ENCODE measurements at places on chromosomes 4 and X. TPM values are rescaled to one million over a fixed set of nuclear protein-coding genes. Genes with fewer than 3 reads are reported as not detected.

GRCh38 chrX:112641449-112641848 lies 38.3 kb downstream of the LHFPL1 start:
- no peak for DNase-seq

- no peak for DNase-seq
Measured at GRCh38 chrX:21744721-21745120, 13.2 kb downstream of the SMPX start.

- peak; percentile 35 for DNase-seq
Measured at GRCh38 chrX:154484255-154485149, 1.9 kb downstream of the UBL4A start.

DNA sequence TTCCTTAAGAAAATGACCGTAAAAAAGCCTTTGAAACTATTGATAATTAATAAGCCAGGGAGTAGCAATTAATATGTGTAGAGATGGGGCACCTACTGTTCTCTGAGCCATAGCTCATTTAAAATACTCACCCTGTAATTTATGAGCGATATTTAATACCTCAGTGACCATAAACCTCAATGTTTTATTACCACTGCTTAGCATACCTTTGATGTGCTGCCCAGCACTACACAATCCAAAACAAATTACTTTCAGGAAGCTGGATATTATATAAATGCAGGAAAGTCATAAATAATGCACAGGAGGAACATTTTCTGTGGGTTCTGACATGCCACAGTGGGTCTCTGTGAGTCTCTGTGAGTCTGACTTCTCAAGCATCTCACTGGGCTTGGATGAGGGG lies 166.1 kb upstream of the RPL34 start:
- DNase-seq = no peak

DNA sequence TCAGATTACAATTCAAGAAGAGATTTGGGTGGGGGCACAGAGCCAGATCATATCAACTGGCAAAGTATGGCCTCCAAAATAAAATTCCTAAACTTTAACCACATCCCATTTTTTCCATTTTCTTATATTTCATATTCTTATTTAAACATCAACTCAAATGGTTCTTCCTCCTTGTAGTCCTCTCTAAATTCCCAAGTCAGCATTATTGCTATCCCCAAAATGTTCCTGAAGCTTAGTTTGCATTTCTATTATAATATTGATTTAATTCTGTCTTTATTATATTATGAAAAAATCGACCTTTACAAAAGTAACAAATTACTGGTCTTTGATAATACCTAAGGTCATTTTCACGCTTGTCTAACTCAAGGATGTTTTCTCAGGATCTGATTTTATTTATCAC lies 67.5 kb downstream of the NPY1R start:
- no peak for DNase-seq

DNA sequence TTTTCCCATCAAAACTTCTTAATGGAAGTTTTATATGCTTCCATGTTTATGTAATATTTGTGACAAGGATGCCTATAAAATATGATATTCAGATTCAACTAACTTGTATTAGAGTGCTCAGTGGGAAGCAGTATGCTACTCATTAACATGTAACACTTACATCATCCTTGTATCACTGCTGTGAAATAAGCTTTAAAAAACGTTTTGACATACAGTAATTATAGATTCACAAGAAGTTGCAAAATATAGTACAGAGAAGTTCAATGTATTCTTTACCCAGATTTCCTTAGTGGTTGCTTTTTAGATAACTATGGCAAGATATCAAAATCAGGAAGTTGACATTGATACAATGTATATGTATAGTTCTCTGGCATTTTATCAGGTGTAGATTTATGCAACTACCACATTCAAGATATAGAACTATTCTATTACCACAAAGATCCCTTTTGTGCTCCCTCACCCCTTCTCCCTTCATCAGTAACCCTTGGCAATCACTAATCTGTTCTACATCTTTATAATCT lies 56.3 kb downstream of the DTHD1 start:
- DNase-seq = no peak

GRCh38 chr4:123120473-123120872 lies 198.1 kb upstream of the NUDT6 start:
- DNase-seq = no peak

DNA sequence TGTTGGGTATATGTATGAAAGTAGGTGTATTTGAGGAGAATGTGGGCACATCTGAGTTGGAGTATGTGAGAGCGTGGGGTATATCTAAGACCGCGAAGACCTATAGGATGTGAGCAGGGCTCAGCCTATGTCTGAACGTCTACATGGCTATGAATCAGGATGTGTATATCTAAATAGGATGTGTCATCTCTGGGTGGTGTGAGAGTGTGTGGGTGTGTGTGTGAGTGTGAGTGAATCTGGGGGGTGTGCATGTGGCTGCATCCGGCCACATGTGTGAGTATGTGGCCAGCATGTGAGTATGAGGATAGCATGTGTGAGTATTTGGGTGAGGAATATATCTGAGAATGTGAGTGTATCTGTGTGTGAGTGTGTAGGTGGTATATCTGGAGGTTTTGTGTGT lies 7.7 kb downstream of the GPR173 start:
- no peak for DNase-seq

DNA sequence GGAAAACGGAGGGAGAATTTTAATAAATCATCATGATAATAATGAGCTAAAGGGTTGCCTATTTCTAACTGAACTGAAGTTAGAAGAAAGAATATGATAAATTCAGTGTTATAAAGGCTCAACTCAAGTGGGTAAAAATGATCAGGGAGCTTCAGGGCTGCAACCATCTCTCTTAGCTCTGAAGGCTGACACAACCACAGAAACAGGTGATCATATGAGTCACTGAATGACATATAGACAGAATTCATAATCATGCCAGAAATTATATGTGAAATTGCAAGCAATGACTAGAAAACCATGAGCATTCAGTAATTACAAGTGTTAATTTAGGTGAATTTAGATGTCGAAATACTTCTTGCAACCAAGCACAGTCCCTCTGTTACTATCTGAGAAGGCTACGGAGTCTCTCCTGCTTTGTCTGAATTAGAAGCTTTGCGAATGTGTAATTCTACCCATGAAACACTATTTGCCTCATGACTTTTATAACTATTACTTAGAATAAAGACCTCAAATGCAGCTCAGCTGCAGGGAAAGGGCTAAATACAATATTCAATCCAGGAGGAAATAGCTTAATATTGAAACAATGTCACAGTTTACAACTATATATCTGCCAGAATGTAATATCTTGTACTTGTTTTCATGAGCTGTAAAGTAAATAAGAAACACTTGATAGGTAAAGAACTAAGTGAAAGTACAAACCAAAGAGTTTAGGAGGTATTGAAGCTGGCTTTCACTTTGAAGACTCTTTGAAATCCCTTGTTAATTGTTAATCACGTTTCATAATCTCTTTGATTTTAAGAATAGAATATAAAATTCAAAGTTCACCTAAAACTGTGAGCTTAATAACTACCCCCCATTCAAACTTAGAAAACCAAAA lies 1972.6 kb downstream of the ARAP2 start:
- no peak for DNase-seq

- DNase-seq = no peak
Measured at GRCh38 chr4:85818700-85819099, 343.8 kb downstream of the ARHGAP24 start.

GRCh38 chr4:34245276-34245675 lies 1999.0 kb downstream of the ARAP2 start:
- DNase-seq = no peak

DNA sequence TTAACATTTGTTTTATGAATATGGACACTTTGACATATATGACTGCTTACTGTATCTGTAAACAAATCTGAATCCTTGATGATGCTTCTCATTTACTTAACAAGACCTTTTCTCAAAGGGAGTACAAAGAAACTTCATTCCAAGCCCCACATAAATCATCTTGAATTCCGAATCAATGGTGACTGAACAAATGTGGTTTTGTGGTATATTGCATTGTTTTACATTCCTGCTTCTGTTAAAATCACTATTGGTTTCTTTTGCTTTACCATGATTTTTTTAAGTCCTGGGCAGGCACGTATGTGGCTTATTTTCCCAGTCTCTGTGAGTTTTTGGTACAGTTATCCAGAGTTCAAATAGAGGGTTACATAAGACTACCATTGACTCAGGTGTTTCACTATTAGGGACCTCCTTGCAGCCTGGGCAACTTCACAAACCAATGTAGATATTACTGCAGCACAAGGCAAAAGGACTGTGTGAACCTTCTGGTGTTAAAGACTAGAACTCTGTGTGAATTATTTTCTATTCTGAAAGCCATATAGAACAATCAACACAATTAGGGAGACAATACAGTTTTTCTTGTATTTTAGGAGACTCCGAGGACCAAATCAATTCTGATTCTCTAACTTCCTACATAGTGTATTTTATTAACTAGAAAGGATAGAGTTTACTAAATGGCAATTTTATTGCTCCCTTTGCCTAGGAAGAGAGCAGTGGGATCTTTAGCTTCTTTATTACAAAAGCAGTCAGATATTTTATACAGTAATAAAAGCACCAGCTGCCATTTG lies 196.4 kb downstream of the GALNTL6 start:
- no peak for DNase-seq

GRCh38 chrX:151099001-151099400 lies 77.4 kb upstream of the GPR50 start:
- peak; percentile 84 for DNase-seq

- peak; percentile 29 for DNase-seq
Measured at GRCh38 chrX:44873415-44874276, 658 bp downstream of the KDM6A start.

GRCh38 chrX:49915361-49916222 lies 6.8 kb upstream of the CLCN5 start:
- peak; percentile 64 for DNase-seq

DNA sequence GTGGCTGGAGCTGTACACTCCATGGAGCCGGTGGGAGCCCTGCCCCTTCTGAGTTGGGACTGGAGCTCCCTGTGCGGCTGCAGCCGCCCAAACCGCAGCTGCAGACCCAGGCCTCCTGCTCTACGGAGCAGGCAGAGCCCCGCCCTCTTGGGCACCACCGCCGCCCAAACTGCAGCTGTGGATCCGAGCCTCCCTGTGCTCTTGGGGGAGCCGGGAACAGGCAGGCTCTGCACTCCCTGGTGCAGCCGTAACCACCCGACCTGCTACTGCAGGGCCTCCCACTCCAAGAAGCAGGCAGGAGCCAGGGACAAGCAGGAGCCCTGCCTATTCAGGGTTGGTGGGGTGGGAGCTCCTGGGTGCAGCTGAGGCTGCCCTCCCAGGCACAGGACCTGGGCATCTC lies 237.5 kb upstream of the ATP6AP2 start:
- no peak for DNase-seq

DNA sequence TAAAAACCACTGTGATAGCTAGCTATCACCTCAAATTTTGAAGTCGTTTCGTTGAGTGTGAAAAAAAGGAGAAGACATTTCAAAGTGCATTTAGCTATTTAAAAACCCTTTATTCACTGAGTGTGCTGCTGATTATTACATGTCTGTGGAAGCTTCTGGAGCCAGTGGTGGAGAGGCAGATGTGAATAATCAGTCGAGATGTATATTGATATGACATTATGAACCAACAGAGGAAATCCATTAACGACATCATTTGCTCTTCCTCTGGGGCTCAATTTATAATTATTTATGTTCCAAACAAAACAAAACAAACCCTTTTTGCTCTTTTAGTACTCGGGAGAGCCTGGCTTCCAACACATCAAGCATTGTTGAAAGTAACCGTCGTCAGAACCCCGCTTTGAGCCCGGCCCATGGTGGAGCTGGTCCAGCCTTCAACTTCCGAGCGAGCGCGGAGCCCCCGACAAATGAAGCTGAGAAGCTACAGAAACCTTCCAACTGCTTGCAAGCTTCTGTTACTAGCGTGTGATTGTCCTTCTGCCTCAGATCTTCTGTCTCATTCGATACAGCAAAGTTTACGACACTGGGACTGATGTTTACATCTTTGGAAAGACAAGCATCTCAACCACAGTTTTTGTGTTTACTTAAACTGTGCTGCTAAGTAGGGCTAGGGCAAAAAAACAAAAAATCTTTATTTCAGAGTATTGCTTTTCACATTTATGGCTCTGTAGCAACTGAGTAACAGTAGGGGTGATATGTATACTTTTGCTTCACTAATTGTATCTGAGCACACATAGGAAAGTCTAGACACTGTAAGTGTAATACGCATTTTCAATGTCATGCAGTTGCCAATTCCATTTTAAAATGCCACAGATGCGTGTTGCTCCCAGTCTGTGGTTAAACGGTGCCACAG lies 111.9 kb downstream of the STOX2 start:
- no peak for DNase-seq

DNA sequence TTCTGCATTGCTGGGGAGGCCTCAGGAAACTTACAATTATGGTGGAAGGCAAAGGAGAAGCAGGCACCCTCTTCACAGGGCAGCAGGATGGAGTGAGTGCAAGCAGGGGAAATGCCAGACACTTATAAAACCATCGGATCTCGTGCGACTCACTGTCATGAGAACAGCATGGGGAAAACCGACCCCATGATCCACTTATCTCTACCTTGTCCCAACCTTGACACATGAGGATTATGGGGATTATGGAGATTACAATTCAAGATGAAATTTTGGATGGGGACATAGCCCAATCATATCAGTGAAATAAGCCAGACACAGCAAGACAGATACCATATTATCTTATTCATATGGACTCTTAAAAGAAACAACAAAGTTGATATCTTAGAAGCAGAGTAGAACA lies 134.9 kb downstream of the C4orf33 start:
- no peak for DNase-seq

DNA sequence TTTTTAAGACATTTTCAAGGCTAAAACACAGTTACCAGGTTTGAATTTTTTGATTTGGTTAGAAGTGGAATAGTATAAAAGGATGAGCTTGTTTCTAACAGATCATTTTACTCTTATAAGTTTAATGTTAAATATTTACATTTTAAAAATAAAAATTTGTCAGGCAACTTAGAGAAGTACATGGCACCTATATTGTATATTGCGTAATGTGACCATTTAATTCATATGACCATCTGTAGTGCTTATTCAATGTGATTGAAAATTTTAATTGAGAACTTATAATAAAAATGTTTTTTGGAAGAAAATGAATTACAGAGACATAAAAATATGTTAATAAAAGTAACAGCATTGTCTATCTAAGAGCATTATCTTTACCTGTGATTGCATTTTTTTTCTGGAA lies 1632.4 kb downstream of the RPA4 start:
- no peak for DNase-seq

- DNase-seq = no peak
Measured at GRCh38 chrX:95721011-95721410, 963.6 kb upstream of the DIAPH2 start.

GRCh38 chr4:38574559-38575333 lies 89.3 kb upstream of the KLF3 start:
- no peak for DNase-seq

GRCh38 chr4:25500626-25501316 lies 123.7 kb downstream of the ANAPC4 start:
- DNase-seq = no peak

The ETFDH gene
- 30.7 TPM for polyA plus RNA-seq

The CCSER1 gene
- polyA plus RNA-seq = not detected

The PPP4R3C gene
- polyA plus RNA-seq = not detected

The PAK3 gene
- polyA plus RNA-seq = not detected

The DAPP1 gene
- 3.4 TPM for polyA plus RNA-seq

The NR3C2 gene
- polyA plus RNA-seq = not detected

The NUP62CL gene
- 51.5 TPM for polyA plus RNA-seq

The CFAP99 gene
- polyA plus RNA-seq = not detected

The SLITRK4 gene
- polyA plus RNA-seq = not detected

The BTC gene
- polyA plus RNA-seq = not detected

The SERTM2 gene
- 0.11 TPM for polyA plus RNA-seq

The CCDC120 gene
- polyA plus RNA-seq = 2.2 TPM
